ENCODE measurements at places on chromosomes 13 and 19.
A peak's percentile ranks its signal among the peaks of the same experiment; 100 is the strongest.

GRCh38 chr13:28544026-28544425, 49.1 kb upstream of the FLT1 start:
- no peak for DNase-seq

GRCh38 chr19:49952479-49952836, 8.5 kb downstream of the SIGLEC11 start:
- no peak for DNase-seq

DNA sequence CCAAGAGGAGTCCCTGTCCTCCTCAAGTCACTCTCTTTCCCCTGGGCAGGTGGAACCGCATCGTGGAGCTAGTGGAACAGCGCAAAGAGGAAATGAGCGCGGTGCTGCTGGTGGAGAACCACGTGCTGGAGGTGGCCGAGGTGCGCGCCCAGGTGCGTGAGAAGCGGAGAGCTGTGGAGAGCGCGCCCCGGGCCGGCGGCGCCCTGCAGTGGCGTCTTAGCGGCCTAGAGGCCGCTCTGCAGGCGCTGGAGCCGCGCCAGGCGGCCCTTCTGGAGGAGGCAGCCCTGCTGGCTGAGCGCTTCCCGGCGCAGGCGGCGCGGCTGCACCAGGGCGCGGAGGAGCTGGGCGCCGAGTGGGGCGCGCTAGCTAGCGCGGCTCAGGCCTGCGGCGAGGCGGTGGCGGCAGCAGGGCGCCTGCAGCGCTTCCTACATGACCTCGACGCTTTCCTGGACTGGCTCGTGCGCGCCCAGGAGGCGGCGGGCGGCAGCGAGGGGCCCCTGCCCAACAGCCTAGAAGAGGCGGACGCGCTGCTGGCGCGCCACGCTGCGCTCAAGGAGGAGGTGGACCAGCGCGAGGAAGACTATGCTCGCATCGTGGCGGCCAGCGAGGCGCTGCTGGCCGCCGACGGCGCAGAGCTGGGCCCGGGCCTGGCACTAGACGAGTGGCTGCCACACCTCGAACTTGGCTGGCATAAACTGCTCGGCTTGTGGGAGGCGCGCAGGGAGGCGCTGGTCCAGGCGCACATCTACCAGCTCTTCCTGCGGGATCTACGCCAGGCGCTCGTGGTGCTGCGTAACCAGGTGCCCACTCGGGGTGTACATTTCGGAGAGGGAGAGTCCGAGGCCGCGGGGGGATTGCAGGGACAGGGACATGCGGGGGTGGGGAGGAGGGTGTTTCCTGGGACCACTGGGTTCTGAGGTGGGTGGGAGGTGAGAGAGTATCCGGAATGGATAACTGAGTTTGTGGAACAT, 52.8 kb downstream of the SPTBN4 start:
- DNase-seq, result no peak

DNA sequence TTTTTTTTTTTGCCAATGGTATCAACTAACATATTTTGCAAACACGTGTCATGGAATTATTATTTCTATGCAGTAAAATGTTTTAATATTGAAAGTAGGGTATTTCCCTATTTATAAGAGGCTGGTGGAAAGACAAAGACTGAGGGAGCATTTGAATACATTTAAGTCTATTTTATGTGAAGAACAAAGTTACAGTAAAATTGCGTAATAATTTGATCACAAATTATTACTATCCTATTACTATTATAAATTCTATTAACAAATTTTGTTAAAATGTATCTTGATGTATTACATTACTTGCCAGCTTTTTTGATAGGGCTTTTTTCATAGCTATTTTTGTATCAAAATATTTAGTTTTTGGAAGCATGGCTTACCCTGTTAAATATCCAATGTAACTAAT, 58.4 kb downstream of the GPC5 start:
- DNase-seq, result no peak

DNA sequence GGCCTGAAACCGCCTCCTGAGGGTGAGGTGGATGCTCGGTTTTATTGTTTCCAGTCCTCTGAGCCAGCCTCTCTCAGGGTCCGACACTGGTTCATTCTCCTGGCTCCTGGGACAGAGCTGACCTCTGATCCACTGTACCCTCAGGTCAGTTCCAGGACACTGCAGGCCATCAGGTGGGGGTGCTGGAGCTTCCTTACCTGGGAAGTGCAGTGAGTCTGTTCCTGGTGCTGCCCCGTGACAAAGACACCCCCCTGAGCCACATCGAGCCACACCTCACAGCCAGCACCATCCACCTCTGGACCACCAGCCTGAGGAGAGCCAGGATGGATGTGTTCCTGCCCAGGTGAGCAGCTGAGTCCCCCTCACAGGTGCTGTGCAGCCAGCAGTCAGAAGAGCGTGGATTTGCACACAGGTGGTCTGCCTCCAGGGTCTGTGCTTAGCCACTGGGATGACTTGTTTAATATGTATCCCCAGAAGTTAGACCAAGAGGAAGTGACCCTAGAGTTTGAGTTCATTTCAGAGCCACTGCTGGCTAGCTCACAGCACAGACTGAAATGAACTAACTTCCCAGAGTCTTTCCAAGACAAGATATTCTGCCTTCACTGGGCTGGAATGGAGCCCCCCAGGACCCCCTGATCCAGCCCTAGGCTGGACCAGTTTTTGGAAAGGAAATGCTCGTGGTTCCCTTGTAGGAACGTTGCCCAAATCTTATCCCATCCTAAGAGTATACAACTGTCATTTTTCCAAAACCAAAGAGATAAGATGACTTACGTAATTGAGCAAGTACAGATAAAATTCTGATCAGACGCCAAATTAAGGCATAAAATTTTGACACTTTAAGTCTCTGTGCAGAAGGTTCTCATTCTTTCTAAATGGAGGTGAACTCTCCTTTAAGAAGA, 8.8 kb downstream of the SERPINE3 start:
- DNase-seq, result no peak

DNA sequence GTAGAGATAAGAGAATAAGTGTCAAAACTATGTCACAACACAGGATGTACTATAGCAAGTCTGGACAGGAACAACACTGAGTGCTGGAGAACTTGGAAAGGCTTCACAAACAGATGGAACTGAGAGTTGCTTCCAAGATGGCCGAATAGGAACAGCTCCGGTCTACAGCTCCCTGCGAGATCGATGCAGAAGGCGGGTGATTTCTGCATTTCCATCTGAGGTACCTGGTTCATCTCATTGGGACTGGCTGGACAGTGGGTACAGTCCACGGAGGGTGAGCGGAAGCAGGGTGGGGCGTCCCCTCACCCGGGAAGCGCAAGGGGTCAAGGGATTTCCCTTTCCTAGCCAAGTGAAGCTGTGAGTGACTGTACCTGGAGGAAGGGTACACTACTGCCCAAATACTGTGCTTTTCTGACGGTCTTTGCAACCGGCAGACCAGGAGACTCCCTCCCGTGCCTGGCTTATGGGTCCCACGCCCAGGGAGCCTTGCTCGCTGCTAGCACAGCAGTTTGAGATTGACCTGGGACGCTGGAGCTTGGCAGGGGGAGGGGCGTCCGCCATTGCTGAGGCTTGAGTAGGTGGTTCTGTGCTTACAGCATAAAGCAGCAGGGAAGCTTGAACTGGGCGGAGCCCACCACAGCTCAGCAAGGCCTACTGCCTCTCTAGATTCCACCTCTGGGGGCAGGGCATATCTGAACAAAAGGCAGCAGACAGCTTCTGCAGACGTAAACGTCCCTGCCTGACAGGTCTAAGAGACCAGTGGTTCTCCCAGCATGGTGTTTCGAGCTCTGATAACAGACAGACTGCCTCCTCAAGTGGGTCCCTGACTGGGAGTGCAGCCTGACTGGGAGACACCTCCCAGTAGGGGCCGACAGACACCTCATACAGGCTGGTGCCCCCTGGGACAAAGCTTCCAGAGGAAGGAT, 46.0 kb downstream of the USP12 start:
- DNase-seq, result no peak

- no peak for DNase-seq
These were observed 2.0 kb downstream of the SPRY2 start for GRCh38 chr13:80338781-80339562.

- DNase-seq, result no peak
These were observed 167.1 kb downstream of the FGF9 start for GRCh38 chr13:21837841-21838551.

DNA sequence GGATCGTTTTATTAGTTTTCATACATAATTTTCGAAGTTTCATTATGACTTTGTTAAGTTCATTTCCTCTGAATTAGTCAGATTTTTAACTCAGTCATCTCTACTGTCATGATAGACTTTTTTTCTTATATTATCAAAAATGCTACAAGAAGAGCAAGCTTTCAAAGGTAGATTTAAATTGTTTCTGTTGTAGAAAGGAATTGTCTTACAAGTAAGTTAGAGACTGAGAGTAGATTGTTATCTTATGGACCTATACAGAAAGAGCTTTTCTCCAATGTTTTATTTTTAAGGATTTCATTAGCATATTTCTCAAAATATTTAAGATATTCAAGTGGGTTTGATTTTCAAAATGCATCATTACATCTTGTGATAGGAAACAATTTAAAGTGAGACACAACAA, 2.7 kb downstream of the MAB21L1 start:
- DNase-seq, result no peak

DNA sequence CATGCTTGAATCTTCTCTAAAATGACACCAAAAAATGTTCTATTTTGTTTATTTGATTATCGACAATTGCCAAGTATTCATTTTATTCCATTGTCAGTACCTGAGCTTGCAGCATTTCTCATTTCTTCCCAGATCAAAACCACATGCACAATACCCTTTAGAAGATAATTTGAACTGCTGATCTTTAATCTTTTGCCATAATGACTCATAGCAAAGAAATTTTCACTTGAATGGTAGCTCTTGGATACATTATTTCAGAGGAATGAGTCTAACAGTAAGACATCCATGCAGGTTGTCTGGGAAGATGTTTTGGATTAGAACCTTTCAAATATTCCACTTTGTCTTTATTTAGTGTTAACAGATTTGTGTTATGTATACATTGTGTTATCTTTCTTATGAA, 42.0 kb upstream of the RXFP2 start:
- no peak for DNase-seq

GRCh38 chr13:61831026-61831425, 415.4 kb upstream of the PCDH20 start:
- DNase-seq, result no peak

GRCh38 chr19:40365613-40366401, 17.3 kb downstream of the PLD3 start:
- DNase-seq, result peak; percentile 19

DNA sequence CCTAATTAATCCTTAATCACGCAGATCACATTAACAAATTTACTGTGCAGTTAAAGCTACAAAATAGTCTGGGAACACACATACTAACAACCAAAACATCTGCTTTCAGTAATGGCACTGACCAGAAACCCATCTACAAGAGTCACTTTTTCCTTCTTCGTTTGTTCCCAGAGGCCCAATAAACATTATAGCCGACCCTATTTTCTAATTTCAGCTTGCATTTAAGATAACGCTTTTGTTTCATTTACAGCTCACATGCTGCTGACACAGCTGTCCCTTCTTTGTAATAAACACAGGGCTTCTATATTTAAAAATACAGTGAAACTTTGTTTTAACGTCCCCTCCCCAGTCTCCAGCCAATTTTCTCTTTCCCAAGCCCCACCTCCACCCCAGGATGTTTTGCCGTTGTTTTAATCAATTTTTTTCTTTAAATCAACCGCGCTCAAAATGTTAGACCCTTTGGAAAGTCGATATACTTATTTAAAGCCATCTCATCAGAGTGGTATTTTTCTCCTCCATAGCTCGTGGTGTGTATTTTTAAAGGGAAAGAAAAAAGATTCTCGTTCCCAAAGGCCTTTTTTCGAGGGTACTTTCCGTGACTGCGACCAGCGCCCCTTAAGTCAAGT, 1.7 kb upstream of the WBP4 start:
- DNase-seq, result no peak

- no peak for DNase-seq
These were observed 35.6 kb upstream of the SPATA13 start for GRCh38 chr13:24124789-24125476.

DNA sequence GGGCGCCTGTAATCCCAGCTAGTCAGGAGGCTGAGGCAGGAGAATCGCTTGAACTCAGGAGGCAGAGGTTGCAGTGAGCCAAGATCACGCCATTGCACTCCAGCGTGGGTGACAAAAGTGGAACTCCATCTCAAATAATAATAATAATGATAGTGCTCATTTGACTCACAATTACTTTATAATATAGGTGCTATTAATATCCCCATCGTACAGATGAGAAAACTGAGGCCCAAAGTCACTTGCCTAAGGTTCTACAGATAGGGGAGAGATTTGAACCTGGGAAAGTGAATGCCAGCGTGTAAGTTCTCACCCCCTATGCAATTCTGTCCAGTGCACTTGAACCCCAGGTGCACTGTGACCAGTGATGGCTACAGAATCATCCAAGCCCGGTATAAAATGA, 5.9 kb downstream of the GMFG start:
- no peak for DNase-seq

DNA sequence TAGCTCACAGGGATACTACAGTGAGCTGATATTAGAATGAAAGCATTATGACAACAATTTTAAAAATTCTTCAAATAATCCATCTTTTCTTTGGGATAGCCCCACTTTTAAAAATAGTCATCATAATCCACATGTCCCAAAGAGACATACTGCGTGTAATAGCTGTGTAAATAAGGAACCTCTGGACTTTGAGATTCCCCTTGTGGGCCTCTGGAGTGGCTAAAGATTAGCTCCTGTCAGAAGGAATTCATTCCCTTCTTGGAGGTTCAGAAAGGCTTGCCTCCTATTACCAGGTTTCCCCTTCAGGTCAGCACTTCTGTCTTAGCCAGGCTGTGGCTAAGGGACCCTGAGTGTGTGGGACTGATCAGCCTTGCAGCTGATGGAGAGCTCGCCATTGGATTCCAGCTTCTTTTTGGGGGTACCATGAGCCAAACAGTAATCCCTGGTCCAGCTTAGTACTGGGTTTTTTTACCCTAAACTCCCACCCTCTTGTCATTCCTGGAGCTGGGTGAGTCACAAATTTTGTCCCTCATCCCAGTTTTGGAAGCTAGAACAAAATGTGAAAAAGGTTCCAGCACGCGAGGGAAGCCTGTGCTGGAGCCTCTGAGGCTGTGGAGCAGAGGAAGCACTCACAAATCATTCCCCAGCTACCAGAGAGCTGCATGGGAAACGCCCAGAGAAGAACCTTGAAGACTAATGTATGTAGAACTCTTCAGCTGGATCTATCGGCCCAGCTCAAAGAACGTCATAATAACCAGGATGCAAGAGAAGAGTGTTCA, 96.7 kb downstream of the RNASEH2B start:
- no peak for DNase-seq

- DNase-seq, result no peak
These were observed 121.0 kb upstream of the SLC7A1 start for GRCh38 chr13:29716493-29716892.

DNA sequence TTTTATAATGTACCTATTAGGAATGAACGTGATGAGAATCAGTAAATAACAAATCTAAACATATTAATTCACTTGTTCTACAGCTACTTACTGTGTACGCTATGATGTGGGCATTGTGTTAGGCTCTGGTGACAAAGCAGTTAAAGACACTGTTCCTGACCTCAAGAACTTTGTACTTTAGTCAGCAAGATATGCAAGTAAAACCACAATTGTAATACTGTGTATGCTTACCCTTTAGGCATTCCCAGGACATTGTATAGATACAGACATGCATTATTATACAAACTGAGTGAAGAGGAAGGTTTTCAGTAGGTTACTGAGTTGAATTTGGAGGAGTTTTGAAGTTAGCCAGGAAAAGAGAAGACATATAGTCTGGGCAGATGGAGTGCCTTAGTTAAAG, 435.8 kb downstream of the HS6ST3 start:
- no peak for DNase-seq

GRCh38 chr19:51036519-51036918, 1.7 kb upstream of the KLK12 start:
- no peak for DNase-seq

- no peak for DNase-seq
These were observed 6.3 kb upstream of the ANKRD10 start for GRCh38 chr13:110921209-110921608.

- no peak for DNase-seq
These were observed 6.0 kb downstream of the COX6B2 start for GRCh38 chr19:55348317-55349034.

All from stimulated activated CD8-positive, alpha-beta memory T cell treated with anti-CD3 and anti-CD28 coated beads, Interleukin-12 subunit alpha, Interleukin-12 subunit beta, amount 100 ng/mL, for 4 hours (primary cell).